ENCODE measurements at places on chromosomes 7 and 10.
A peak's percentile ranks its signal among the peaks of the same experiment; 100 is the strongest.

- no peak for DNase-seq
These were observed 146.6 kb downstream of the LCOR start for GRCh38 chr10:96978621-96979154.

DNA sequence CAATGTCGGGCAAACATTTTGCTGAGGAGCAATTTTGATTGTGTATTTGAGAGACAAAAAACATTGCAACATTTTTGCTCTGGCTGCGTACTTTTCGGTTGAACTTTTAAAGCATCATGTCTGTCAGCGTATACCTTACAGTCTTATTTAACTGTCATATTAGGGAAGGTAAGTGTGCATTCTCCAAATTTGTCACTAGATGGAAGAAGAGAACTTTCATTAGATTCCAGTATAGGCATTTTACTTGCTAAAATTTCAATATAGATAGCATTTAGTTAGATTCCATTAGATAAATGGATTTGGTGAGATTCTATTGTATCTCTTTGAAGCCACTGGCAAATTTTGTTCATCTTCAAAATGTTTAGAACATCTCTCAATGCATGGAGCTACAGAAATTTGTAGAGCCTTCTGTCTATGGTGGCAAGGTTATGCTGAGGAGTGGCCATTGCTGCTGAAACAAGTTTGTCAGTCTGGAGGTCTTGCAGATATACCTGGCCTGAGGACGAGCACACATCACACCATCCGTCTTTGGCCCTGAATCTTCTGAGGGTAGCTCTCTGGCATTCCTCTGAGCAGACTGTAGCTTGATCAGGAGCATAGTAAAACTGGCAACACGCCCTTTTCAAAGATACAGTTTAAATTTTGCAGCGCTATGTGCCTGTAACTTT, 437.5 kb upstream of the MBL2 start:
- no peak for DNase-seq

- no peak for DNase-seq
These were observed 187.8 kb downstream of the COBL start for GRCh38 chr7:51128545-51129435.

DNA sequence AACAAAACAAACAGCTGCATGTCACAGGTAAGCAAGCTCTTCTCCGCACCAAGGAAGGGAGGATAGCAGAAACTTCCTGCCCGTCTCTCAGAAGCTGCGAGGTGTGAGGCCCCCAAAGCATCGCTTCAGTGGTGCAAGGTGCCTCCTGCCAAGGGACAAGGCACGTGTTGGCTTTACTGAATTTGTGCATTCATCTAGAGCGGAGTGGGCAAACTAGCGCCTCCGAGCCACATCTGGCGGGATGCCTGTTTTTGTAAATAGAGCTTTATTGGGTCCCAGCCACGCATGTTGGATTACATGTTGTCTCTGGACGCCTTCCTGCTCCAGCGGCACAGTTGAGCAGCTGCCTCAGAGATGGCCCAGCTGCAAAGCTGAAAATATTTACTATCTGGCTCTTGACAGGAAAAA, 27.7 kb downstream of the PHYH start:
- no peak for DNase-seq

DNA sequence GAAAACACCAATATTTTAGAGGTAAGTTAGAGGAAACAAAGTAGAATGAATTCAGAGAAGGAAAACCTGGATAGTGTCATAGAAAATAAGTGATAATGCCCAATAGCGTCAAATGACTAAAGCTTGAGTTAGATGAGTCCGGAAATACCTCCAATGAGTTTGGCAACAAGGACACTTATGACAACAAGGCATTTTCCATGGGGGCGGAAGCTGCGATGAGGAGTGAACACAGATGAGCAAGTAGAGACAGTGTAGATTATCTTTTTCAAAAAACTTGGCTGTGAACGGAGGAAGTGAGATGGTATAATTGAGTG, 383 bp upstream of the R3HCC1L start:
- no peak for DNase-seq

- no peak for DNase-seq
These were observed 41.8 kb downstream of the KLHDC10 start for GRCh38 chr7:130112093-130112492.

DNA sequence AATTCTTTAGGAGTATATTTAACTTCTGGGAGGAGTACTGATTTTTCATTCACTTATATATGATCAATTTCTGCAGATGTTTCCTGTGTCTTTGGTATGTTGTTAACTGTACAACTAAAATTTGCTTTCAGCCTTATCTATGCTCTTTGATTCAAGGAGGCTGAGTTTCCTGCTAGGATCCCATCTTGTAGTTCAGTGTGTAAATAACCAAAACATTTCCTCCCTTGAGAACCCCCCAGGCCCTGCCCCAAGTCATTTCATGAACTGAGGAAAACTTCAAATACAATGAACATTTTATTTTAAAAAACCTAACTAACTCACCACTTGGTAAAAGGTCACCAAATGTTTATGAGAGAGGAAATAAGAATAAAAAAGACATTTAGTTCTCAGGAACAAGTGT, 55.5 kb downstream of the VWA2 start:
- no peak for DNase-seq

DNA sequence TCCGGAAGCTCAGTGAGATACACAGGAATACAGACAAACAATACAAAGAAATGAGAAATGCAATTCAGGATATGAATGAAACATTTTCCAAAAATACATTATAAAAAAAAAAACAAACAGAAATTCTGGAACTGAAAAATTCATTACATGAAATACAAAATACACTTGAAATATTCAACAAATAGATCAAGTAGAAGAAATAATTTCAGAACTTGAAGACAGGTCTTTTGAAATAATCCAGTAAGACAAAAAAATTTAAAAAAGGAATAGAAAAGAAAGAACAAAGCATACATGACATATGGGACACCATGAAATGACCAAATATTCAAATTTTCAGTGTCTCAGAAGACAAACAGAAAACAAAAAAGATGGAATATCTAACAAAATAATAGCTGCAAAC, 102.5 kb downstream of the ALOX5 start:
- DNase-seq = no peak

DNA sequence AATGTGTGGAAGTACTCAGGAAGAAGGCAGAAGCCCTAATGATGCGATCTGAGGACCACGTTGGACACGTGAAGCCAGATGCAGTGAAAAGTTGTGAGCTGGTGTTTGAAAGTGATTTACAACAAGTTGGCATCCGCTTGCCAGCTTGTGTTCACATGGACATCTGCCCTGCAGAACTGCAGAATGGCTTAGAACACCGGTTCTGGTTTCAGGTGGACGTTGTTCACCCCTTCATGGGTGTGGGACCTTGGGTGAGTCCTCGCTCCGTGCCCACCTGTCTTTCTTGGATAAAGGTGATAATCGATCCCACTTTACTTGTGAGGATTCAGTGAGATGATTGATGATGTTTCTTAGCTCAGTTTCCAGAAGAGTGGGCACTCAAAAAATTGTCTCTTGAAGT, 53.8 kb downstream of the CAMK1D start:
- no peak for DNase-seq

- DNase-seq = no peak
These were observed 244.9 kb downstream of the ARHGAP12 start for GRCh38 chr10:31683682-31684081.

DNA sequence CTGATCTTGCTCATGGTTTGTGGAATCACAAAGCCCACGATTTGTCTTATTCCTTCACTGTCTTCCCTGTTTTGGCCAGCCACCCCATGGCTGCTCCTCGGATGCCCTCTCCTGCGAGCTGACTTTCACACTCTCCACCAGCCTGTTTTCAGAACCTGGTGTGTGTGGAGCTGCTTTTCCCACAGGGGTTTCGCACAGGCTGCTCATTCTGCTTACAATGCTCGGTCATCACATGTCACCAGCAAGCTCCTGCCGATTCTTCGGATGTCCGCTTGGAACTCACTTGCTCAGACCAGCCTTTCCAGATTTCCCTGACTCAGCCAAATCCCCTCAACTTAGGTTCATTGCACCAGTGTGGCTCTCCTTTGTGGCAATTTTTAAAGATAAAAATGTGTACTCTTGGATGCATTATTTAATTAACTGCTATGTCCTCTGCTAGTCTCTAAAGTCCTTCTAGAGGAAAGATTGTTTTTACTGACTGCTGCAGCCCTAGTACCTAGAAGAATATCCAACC, 1018.6 kb upstream of the LRRTM3 start:
- no peak for DNase-seq

DNA sequence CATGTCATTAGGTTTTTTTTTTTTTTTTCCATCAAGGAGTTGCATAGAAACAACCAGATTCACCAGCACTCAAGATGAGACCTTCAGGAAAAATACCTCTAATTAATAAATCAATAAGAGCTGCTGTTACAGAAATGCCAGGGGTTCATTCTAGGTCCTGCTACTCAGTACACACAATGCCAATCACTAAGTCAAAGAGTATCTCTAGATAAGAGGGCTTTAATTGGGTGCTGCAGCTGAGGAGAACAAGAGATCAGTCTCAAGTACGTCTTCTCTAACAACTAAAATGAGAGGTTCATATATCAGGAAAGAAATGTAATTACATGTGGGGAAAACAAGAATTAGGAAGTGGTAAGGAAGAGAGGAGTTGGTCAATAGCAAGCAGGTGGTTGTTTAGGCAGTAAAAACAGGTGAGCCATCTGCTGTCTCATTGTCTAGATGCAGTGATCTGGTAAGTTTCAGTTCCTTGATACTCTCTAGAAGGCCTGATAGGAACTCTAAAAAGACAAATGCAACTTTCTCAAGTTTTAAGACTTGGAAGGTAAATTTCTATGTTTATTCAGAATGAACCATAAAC, 272.9 kb upstream of the ZWINT start:
- DNase-seq = no peak

DNA sequence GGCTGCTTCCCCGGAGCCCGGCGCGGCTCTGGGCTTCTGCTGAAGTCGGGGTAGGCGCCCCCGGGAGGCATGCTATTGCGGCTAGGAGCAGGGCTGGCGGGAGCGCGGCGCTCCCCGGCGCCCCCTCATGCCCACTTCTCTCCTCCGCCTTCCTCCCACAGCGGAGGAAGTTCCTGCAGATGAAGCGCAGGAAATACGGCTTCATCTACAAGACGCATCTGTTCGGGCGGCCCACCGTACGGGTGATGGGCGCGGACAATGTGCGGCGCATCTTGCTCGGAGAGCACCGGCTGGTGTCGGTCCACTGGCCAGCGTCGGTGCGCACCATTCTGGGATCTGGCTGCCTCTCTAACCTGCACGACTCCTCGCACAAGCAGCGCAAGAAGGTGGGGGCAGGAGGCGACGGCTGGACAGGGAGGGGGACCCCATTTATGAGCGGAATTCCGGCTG, 479 bp downstream of the CYP26A1 start:
- DNase-seq = no peak

DNA sequence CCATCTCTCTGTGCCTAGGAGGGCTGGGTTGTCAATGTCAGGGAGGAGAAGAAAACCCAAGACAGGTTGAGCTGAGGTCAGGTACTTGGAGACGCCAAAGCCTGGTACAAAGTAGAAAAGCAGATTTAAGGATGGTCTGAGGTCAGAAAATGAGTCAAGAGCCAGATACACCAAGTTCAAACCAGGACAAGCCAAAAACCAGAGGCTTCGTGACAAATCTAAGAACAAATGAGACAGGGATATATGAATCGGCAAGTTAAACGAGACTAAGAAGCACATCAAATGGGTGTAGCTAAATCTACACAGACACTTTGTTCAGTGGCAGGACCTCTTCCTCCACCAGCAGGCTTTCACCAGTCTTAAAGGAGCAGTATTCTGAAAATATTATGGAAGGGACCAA, 34.2 kb downstream of the C7orf33 start:
- DNase-seq = no peak

DNA sequence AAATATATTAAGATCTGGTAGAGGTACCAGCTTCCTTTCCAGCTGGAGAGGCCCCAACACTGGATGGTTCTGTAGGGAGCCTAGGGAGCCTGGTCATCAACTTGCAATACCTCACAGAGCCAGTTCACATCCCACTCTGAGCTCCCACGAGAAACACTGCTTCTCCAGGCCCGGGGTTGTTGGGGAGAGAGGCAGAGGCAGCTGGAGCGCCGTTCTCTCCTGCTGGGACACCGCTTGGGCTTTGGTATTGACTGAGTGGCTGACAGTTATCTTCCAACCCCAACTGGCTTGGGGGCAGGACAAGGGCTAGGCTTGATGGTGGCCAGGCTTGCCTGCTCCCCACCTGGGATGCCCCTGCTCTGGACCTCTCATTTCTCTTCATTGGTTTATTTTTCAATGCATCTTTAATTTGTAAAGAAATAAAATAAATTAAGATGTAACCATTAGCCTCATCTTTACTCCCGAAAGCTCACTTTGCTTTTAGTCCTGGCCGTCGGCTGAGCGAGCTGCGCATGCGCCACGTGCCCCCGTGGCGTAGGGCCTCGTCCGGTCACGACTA, 10.0 kb upstream of the CHCHD1 start:
- DNase-seq = peak; percentile 83

DNA sequence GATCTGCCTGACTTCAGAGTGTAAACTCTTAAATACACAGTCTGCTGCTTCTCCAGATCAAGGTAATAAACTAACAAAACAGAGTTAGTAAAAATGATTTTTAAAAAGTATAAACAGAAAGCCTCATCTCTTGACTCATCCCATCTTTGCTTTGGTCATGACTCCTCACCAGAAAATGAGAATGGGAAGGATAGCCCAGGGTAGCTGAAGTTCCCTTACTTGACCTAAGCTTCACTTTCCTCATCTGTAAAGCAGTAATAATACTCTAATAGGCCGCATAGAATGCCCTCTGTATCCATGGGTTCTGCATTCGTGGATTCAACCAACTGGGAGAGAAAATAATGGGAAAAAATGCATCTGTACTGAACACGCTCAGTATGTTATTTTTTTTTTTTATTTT, 11.3 kb upstream of the SLC25A28 start:
- DNase-seq = no peak

DNA sequence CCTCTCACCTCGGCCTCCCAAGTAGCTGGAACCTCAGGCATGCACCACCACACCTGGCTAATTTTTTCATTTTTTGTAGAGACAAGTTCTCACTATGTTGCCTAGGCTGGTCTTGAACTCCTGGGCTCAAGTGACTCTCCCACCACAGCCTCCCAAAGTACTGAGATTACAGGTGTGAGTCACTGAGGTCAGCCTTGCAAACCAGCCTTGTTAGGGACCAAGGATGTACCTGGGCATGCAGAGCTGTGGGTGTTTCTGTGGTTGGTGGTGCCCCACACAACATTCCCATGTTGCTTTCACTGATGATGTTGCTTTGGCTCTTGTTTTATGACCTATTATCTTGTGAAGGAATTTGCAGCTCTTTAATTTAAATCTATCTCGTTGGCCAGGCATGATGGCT, 54.8 kb downstream of the OTUD1 start:
- DNase-seq = no peak

DNA sequence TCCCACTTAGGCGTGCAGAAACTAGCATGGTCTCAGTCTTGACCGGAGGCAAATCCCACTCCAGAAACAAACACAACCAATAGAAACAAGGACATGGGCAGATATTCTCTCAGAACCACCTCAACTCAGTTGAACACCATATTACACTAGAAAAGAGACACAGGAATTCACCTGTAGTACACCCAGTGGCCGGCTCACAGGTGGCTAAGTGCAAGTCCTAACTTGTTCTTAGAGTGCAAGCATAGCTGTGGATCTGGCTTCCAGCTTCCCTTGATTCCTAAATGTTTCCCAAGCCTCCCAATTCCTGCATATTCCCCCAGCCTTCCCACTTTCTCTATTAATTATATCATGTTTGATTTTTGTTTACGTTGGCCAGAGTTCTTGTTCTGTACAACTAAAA, 164.4 kb downstream of the TPK1 start:
- no peak for DNase-seq
